ENCODE measurements at places on chromosomes 11 and 22.

GRCh38 chr11:44915621-44916020 lies 35.1 kb downstream of the TP53I11 start:
- no peak for DNase-seq

GRCh38 chr11:2929531-2929949 lies 320 bp upstream of the PHLDA2 start:
- peak; percentile 42 for DNase-seq

- DNase-seq, result no peak
Measured at GRCh38 chr11:19537803-19538453, 174.7 kb upstream of the NAV2 start.

- DNase-seq, result no peak
Measured at GRCh38 chr22:46845296-46846149, 83.1 kb downstream of the TBC1D22A start.

DNA sequence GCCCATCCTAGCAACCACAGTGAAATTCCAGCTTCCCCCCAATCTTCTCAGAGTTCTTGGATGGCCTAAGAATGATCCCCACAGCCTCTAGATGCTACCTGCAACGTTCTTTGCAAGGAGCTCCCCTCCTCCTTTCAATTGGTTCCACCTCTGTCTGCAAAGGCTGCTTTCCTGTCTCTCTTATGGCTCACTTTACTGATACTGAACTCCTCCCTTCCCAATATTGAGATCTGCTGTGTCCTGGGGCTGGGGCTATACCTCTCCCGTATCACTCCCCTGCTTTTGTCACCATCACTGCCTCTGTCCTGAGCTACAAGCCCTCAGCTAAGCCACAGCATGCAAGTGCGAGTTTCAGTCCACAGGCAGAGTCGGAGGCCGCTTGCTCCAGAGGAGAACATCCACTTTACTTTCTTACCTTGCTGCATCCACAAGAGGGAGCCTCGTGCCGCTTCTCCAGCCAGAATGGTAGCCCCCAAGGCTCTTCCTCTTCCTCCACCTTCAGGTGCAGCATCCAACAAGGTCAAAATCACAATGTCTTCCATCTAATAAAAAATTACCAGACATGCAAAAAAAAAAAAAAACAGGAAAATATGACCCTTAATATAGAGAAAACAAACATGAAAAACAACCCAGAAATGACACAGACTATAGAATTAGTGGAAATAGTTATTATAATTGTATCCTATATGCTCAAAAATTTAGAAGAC lies 48.6 kb upstream of the TMEM45B start:
- DNase-seq, result no peak

DNA sequence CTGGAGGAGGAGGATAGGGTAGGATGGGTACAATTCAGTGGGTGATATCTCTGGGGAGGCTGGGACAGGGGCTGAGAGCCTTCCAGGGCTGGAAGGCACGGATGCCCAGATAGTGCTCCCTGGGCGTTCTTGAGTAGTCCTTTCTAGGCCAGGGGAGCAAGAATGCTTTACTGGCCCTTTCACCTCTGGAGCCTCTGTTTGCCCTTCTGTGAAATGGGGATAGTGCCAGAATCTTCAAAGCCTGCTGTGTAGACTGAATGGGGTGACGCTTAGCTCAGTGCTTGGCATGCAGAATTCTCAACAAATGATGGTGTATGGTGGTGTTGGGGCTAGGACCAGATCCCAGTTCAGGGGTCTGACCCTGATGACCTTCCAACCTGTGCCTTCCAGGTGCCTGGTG lies 7.7 kb downstream of the MTFP1 start:
- DNase-seq, result no peak

- no peak for DNase-seq
Measured at GRCh38 chr22:50671641-50672040, 982 bp upstream of the SHANK3 start.

GRCh38 chr11:57456960-57457642 lies 3.2 kb upstream of the RTN4RL2 start:
- DNase-seq, result peak; percentile 31

- DNase-seq, result no peak
Measured at GRCh38 chr11:60724420-60724819, at the start of gene MS4A18. Gene MS4A18, plus strand, starts transcription at chr11:60724720.

DNA sequence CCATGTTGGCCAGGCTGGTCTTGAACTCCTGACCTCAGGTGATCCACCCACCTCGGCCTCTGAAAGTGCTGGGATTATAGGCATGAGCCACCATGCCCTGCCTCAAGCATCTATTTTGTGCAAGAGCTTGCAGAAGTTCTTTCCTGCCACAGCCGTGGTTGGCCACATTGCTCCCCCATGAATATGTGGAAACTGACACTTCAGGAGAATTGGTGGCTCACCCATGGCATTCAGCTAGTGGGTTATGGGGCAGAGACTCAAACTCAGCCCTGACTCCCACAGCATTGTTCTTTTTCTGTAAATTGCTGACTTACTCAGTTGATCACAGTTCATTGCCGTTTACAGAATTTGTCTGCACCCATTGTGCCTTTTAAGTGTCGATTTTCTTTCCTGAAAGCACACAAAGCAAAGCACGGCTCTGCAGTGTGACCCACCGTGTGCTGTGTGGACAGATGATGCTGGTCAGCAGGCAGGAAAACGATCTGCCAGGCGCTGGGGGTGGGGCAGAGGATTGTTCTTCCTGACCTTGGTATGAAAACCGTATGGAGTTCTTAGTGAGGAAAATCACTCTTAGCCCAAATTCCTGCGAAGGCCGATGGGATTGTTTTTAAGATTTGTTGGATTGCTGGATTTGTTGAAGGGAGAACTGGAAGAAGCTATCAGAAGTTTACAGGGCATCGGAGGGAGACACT lies 115.6 kb downstream of the PTPRJ start:
- DNase-seq, result no peak

DNA sequence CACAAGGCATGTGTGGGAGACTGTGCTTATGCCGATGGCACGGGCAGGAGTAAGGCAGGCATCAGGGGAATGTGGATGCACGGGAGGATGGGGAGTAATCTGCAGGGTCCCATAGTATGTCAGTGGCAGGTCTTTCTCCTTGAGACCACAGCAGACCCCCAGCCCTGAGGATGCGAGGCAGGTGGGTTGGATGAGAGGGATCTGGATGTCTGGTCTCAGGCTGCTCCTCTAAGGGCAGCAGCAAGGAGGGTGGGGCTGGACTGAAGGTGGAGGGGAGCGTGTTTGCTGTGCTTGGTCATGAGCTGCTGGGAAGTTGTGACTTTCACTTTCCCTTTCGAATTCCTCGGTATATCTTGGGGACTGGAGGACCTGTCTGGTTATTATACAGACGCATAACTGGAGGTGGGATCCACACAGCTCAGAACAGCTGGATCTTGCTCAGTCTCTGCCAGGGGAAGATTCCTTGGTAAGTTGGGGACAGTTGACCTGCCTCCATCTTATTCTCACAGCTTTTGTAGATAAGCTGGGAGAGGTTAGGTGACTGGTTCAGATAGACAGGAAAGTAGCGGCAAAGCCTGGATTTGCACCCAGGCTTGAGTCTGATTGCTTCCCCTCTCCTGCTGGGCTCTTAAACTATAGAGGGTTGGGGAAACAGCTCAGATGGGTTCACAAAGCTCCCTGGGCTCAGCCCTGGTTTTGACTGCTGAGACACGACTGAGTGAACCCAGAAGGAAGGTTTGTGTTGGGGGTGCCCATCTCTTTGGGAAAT lies at the start of gene APOL1:
TSS of gene APOL1 (plus strand) at position 380 of the 769 bp plus-strand sequence. CDS start 1,823 bp downstream, outside the sequence.
- DNase-seq, result no peak

DNA sequence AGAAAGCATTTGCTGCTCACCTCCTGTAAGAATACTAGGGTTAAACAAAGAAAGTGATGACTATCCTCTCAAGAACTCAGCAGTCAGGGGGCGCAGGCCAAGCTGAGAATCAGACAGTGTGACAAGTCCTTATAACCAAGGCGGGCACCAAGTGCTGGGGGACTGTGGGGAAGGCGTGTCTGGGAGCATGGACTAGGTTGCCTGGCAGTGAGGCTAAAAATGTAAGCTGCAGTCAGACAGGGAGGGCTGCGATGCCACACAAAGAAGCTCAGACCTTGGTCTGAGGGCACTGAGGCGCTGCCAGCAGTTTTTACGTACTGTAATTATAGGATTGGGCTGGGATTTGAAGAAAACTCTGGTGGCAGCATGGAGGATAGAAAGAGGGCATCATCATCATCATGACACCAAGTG lies 73.7 kb downstream of the FLI1 start:
- no peak for DNase-seq

- DNase-seq, result no peak
Measured at GRCh38 chr22:48944751-48945620, 882.7 kb downstream of the BRD1 start.

DNA sequence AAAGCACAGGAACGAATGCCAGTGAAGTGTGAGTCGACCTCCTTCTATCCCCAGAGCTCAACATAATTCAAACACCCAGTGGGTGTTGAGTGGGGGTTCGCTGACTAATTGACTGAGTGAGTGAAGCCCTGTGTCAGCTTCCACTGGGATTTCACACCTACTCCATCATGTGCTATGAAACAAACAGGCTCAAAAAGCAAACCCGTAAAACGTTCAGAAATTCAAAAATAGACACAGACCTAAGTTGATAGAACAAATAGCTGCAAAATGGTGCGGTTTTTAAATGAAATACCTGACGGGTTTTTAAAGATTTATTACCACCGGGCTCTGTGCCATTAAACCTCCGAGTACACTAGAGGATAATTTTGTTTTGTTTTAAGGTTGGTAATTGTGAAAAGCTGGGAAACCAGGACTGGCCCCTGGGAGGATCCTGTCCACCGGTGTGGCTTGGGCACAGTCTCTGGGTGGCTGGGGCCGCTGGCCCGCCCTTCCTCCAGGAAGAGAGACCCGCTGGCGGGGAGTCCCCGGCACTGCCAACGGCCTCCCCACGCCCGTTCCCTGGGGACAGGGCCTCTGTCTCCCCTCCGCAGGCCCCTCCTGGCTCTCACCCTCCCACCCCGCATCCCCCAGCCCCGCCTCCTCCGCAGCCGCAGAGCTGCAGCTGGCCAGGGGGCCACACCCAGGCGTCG lies 13.6 kb downstream of the KCNJ5 start:
- no peak for DNase-seq

GRCh38 chr11:61347916-61348461 lies 13.7 kb downstream of the CYB561A3 start:
- DNase-seq, result no peak

DNA sequence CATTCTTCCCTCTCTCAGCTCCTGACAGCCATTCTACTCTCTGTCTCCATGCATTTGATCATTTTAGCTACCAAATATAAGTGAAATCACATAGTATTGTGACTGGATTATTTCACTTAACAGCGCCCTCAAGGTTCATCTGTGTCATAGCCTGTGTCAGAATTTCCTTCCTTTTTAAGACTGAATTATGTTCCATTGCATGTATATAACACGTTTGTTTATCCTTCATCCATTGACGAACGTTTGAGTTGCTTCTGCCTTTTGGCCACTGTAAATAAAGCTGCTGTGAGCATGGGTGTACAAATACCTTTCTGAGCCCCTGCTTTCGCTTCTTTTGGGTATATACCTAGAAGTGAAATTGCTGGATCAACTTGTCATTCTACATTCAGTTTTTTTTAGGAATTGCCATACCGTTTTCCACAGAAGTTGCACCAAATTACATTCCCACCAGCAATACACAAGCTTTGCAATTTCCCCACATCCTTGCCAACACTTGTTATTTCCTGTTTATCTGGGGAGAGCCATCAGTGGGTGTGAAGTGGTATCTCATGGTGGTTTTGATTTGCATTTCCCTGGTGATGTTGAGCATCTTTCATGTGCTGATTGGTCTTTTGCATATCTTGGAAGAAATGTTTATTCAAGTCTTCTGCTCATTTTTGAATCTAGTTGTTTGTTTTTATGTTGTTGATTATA lies 17.5 kb downstream of the GLB1L2 start:
- no peak for DNase-seq

GRCh38 chr22:50524676-50525103 lies 708 bp downstream of the SCO2 start:
- DNase-seq, result no peak

DNA sequence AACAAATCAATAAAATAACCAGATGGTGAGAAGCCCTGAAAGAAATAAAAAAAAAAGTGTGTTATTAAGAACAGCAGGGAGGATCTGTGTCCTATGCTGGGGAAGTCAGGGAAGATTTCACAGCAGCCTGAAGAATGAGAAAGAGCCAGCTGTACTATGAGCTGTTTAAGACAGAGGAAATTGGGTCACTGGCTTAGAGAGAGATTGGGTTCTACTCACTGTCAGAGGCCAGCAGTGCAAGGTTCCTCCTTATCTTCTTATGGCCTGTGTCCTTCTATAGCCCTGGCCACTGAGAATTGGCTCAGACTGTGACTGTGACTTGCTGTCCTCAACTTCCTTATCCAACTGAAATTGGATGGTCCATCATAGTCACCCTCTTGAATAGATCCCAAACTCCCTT lies 54.8 kb upstream of the FDX1 start:
- DNase-seq, result no peak

DNA sequence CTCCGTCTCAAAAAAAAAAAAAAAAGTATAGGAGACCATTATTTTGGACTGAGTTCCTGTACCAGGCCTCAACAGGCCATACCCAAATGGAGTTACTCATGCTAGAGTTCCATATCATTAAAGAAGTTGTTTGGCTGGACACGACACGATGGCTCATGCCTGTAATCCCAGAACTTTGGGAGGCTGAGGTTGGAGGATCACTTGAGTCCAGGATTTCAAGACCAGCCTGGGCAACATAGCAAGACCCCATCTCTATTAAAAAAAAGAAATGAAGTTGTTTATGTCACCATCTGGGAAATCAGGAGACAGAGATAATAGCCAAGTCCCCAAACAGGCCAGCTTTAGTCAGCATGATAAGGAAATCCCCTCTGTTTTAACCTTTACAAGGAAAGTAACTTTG lies 6.7 kb upstream of the FNBP4 start:
- DNase-seq, result no peak

DNA sequence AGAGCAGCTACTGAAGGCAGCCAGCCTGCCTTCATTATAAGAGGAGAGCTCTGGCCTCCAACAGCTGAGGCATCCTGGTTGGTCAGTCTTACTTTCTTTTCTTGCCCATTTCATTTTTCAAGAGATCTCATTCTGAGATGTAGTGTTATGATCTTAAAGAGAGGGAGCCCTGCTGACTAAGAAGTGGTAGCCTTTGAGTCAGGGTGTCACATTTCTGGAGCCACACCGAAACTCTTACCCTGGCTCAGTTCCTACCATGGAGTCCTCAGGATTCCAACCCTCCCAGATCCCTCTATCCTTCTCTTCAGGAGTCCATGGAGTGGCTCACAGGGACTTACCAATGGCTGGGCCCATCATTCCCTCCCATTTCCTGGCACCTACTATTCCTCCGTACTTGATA lies 386.1 kb upstream of the LARGE1 start:
- DNase-seq, result no peak

- DNase-seq, result no peak
Measured at GRCh38 chr11:10522921-10523320, 18.1 kb downstream of the RNF141 start.
